ENCODE measurements at places on chromosomes 1 and 21.

- DNase-seq: no peak
Observed at GRCh38 chr1:25727635-25728286, 72.2 kb upstream of the SELENON start.

DNA sequence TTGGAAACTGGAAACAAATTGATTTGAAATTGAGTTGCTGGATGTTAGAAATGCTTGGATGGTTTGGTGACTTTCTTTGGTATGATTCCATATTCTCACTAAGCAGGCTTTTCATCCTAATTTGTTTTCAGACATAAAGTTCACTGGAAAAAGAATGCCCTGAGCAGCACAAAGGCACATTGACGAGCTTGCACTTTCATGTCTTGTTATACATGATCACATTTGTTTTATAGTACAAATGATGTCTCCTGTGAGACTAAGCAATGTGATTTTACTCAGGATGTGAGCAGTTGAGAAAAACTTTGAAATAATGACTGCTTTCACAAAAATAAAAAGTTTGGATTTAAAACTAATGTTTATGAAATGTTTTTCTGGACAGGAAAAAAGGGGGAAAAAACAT, 63.6 kb downstream of the KCNT2 start:
- no peak for DNase-seq

DNA sequence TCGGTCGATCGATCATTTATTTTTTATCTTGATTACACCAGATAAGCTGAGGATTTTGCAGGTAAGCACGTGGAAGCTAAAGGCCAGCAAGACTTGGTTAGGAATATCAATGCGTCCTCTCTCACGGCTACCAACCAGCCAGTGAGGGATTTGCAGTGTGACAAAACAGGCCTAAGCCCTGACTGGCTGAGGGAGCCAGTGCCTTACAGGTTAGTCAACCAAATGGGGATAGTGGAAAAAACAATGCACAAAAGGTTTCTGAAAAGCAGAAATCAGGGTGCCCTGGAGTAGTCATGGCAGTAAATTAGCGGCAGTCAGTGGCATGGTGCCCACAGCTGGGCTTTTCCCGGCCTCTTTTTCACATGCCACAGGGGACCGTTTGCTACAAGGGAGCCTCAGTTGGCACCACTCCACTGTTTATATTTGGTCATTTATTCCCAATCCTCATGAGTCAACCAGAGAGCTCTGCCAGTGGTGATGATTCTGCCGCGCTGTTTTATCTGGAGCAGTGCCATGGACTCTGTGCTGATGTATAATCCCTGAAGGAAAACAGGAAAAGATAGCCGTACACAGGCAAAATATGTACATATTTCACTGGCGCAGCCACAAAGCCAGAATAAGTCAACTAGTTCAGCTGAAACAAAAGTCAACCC, 167.6 kb downstream of the RHOU start:
- DNase-seq: no peak

GRCh38 chr1:32806910-32807523, 10.1 kb downstream of the YARS1 start:
- no peak for DNase-seq

GRCh38 chr1:11731691-11732283, 4.1 kb upstream of the AGTRAP start:
- DNase-seq: no peak

GRCh38 chr1:241767737-241768136, 80.3 kb upstream of the EXO1 start:
- no peak for DNase-seq

- DNase-seq: no peak
Observed at GRCh38 chr1:2557482-2558400, 1.6 kb downstream of the TNFRSF14 start.

GRCh38 chr1:89503690-89504089, 20.9 kb upstream of the LRRC8B start:
- DNase-seq: no peak

- DNase-seq: no peak
Observed at GRCh38 chr1:226135059-226135651, 51.4 kb downstream of the ACBD3 start.

- no peak for DNase-seq
Observed at GRCh38 chr1:235588156-235588555, 61.4 kb downstream of the GNG4 start.

DNA sequence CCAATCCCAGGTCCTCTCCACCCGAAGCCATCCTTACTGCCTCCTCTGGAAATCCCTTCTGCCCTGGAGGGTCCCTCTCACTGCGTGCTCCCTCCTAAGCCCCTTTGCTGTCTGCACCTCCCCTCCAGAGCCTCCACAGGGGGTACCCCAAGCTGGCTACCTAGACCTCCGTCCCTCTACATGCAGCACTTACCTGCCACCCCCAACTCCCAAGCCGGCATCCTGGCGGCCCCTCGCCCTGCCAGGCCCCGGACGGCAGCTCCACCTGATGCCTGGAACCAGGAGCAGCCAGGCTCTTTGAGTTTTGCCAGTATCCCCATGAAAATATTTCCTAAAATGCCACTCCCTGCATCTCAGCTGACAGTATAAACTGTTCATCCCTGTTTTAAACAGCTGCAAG, 4.1 kb downstream of the PRDM15 start:
- DNase-seq: no peak

- no peak for DNase-seq
Observed at GRCh38 chr1:203180611-203181330, 5.1 kb upstream of the MYBPH start.

- DNase-seq: no peak
Observed at GRCh38 chr1:21783679-21784603, 992 bp upstream of the USP48 start.

DNA sequence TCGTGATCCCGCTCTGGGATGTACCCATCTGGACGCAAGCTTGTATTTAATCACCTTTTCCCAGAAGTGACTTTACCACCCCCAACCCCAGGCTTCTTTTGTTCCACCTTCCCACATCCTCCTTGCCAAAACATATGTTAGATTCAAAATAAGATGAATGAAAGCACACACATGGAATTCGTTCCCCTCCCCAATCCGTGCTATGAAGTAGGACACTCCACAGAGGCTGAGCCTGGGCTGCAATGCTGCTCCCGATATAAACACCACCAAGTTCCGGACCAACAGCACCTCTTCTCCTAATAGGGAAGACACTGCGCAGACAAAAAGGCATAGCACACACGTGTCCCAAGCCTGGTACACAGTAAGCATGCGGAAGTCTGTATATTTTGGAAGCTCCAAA, 86.1 kb downstream of the CLSTN1 start:
- DNase-seq: no peak

- no peak for DNase-seq
Observed at GRCh38 chr1:6126521-6127067, 53.5 kb downstream of the CHD5 start.

DNA sequence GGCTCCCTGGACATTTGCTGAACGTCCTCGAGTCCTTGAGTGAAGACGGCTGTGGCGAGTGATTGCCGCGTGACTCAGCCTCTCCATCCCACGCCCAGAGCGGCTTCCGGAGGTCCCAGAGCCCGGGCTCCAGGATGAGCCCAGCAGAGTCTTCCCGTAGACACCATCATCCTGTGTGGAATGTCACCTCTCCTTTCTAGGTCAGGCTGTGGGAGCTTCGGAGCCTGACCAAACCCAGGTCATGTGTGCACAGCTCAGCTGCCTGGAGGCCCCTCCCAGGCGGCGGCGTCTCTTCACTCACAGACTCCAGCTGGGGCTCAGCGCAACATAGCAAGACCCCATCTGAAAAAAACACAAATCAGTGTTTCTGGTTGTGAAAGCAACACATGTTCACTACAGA, 38.2 kb downstream of the PRKCZ start:
- no peak for DNase-seq

GRCh38 chr1:65510961-65511360, 90.5 kb downstream of the LEPR start:
- no peak for DNase-seq

DNA sequence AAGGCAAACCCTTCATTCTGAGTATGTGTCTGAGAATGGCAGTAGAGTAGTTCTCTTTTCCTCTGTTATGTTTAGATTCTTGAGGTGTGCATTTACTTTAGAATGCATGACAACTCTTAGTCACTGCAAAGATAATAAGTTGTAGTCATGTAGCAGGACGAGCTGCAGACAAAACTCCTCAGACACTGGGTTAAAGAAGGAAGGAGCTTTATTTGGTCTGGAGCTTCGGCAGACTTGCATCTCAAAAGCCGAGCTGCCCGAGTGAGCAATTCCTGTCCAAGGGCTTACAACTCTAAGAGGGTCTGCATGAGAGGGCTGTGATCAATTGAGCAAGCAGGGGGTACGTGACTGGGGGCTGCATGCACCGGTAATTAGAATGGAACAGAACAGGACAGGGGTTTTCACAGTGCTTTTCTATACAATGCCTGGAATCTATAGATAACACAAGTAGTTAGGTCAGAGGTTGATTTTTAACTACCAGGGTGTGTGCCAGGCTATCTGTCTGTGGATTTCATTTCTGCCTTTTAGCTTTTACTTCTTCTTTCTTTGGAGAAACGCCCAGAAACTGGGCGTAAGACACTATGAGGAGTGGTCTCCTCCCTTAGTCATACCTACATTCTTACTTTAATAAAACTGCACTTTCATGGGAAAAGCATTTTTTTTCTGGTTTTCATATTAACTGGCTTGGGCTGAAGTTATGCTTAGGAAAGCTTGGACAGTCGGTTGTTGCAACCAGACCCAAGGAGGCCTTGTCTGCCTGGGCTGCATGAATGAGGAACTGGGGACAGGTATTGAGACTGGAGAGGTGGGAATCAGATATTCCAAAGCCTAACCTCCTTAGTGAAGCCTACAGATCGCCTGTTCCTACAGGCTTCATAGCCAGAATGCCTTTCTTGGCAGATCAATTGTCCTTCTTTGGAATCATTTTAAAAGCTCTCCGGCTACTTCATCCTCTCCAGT, 115.1 kb downstream of the RHOU start:
- no peak for DNase-seq

DNA sequence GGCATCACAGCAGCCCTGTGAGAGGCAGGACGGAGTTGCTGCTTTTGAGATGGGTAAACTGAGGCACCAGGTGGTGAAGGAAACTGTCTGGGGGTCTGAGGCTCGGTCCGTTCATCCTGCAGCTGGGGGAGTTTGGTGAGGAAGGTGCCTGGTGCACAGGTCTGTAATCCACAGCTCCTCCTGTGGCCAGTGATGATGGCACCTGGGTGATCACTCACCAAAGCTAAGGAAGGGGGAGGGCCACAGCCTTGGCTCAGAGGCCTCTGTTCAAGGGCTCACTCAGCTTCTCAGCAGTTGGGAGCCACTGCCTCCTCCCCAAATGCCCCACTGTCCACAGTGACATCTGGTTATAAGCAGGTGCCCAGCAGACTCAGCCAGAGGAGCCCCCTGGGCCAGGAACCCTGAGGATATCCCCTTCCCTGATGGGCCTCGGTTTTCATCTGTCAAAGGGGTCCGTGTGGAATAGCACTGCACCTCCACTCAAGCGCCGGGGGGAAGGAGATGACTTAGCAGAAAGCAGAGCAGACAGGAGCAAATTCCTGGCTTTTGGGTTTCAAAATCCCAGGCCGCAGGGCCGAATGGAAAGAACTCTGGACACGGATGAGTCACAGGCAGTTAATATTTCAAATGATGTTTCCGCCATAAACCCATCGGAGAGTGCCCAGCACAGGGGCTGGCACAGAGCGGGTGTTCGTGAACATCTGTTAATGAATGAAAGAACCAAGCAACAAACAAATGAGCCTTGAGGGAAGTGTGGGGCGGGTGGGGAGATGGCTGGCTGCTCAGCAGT, 82.8 kb downstream of the DMRTB1 start:
- no peak for DNase-seq

DNA sequence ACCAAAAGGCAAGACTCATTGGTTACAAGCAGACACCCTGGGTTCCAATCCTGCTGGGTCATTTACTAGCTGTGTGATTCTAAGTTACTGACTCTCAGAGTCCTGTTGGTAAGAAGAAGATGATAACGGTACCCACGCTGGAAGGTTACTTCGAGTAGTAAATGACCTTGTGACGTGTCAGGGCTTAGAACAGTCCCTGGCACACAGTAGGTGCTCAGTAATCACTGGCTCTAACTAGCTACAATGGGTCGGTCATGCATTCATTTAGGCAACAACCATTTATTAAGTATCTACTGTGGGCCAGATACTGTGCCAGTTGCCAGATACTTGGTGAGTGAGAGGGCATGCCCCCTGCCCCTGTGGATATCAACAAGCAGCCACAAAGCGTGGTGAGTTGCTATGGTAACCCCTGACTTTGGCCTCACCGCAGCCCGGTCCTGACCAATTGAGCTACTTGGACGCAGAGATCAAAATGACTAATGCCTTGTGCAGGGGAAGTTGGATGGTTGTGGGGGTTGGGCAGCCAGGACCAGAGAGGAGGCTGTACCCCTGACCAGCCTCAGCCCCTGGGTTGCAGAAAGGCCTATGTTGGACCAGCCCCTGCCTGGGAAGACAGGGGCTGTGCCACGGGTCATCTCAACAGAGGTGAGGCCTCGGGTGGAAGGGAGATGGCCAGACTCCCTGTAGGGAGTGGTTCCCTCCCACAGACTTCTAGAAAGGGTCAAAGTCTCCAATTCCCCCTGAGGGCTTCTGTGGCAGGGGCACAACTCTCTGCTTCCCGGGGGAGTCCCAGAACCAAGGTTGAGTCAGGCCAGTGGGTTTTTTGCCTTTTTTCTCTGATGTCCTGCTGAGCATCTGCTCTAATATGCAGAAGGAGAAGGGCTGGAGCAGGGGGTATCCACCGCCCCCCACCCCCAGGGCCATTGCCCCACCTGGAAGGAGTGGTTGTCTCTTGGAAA, 16.0 kb downstream of the DHRS3 start:
- no peak for DNase-seq

DNA sequence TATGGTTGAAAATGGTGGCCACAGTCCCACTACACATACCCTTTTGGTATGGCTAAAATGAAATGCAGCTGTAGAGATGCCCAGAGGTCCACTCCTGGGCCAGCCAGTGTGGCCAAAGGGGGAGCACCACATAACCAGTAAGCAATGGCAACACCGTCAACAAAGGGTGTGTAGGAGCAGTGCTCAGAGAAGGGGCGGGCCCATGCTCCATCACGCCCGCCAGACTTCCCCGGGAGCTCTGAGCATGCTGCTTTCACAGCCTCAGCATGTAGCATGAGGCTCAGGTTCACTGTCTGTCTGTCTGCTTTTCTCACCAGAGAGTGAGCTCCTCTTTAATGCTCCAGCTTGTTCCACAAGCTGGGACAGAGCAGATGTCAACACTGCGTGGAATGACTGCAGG, 537.6 kb downstream of the MATN1 start:
- DNase-seq: no peak

- no peak for DNase-seq
Observed at GRCh38 chr1:56868761-56869160, 14.2 kb downstream of the C8A start.

DNA sequence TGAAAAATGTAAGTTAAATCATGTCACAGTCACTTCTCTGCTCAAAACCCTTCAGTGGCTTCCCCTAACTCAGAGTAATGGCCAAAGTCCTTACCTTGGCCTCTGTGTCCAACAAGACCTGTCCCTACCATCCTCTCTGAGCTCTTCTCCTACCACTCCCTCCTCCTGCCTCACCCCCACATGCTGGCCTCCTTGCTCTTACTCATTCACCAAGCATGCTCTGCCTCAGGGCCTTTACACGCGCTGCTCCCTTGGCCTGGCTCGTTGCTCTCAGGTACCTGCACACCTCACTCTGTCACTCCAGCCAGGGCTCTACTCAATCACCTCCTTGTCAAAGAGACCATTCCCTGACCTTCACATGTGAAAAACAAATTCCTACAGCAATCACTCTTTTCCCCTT, 54.2 kb downstream of the SEC16B start:
- DNase-seq: no peak

GRCh38 chr1:213987927-213988506, at the start of gene PROX1:
Gene PROX1 (plus strand): TSS chr1:213987973. CDS start chr1:213996536, 8,563 bp downstream.
- DNase-seq: no peak

GRCh38 chr1:10379101-10379620, 19.7 kb upstream of the PGD start:
- no peak for DNase-seq

GRCh38 chr1:107575226-107575625, 389.8 kb downstream of the VAV3 start:
- no peak for DNase-seq

Data from stimulated activated CD8-positive, alpha-beta memory T cell treated with anti-CD3 and anti-CD28 coated beads, Interleukin-15, amount 100 ng/mL, for 4 hours (primary cell).